ENCODE measurements at places on chromosomes 5 and 9.

DNA sequence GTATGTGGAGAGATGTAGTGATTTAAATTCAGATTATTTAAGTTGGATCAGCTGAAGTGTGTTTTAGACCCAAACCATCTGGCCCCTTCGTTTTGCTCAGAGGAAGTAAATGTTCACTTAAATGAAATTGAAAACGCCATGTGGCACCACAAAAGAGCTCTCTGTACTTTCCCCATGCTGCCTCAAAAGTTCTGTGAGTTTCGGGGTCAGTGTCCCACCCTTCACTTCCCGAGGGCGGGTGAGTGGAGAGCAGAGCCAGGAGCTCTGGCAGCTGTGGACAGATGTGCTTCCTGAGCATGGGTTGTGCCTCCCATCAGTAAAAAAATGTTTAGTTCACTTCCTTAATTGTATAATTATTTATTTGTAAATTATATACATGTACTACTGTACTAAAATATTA, 48.4 kb downstream of the PSD2 start:
- DNase-seq: no peak

DNA sequence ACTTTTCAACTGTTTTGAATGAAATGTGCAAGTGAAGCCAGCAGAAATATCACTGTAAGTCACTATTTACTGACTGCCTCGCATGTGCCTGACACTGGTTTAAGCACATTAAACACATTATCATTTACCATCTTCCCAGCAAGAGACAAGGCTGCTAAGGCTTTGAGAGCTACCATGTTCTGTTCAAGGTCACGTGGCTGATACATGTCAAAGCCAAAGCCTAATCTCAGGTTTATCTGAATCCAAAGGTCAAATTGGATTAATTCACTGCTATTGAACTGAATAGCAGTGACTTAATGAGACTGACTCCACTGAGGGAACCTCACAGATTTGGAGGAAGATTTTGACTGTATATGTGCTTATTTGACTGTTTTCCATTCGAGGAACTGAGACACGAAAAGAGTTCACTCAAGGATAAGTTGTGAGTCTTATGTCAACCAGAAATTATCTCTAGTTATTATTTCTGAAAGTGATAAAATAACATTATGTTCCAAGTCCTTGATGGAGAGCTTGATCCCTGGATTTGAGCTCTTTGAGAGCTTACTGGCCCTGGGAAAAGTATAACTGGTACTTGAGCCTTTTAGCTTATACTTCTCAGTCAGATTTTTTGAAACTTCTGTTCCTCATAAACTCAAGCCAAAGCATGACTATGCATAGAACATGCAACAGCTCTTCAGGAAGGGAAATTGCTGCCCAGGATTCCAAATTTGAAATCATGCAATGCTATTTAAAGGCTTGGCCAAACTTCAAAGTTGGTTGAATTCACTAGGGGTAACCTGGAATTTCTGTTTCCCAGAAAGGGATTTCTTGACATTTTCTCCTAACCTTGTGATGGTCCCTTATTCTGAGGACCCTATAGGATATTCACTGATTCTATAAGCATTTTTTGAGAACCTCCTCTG, 23.4 kb upstream of the ARHGAP26 start:
- DNase-seq: no peak

DNA sequence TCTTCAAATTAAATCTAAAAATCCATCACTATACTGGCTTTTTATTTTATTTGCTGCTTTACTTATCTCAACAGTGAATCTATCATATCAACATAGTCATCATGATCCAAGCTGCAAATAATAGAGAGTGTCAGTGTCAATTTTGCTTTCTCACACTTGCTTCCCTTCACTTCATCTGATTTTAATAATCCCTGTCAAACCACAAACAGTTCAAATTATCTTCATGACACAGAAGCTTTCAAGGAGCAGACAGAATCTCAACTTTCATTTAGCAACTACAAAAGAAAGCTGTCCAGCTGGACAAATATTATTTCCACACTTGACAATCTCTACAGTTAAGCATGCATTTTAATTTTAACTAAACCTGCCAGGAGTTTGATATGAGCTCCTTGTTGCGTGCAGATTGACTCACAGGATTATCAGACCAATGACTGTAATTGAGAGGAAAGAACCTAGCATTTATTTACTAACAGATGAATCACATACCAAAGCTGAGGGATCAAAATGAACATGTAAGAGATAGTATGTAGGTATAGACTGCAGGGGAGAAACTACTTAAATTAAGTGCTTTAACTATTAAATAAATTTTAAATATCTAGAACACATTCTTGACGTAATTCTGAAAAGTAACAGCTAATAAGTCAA, 56.0 kb downstream of the KIAA0825 start:
- no peak for DNase-seq

DNA sequence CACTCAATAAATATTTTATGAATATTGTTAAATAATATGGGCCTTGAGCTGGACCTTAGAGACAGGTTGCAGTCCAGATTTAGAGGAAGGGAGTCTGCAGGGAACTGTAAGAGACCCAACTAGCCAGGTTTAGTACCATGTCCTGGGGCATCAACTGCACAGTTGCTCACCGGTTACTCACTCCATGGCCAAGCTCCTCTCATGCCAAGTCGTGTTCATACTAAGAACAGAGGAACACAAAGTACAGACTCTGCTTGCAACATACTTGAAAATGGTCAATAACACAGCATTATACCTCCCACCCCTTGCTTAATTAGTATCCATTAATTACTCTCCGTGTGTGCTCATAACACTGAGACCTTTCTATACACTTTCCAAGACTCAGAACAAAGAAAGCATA, 317.6 kb upstream of the PIK3R1 start:
- DNase-seq: no peak

DNA sequence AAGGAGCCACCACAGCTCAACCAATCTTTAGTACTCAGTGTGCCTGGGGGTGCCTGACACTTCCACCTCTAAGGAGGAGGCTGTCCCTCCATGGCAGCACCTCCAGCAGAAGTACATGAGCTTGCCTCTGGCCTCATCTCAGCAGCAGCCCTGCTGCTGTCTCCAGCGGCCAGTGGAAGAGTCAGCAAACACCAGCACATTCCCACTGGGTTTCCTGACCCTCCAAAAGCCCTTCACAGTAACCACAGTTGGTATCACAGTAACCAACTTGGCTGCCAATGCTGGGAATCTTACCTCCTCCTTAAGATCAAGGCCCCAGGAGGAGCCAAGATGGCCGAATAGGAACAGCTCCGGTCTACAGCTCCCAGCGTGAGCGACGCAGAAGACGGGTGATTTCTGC, 29.4 kb downstream of the FSTL4 start:
- DNase-seq: no peak

GRCh38 chr5:103475629-103476240, 86.9 kb downstream of the NUDT12 start:
- peak; percentile 38 for DNase-seq

DNA sequence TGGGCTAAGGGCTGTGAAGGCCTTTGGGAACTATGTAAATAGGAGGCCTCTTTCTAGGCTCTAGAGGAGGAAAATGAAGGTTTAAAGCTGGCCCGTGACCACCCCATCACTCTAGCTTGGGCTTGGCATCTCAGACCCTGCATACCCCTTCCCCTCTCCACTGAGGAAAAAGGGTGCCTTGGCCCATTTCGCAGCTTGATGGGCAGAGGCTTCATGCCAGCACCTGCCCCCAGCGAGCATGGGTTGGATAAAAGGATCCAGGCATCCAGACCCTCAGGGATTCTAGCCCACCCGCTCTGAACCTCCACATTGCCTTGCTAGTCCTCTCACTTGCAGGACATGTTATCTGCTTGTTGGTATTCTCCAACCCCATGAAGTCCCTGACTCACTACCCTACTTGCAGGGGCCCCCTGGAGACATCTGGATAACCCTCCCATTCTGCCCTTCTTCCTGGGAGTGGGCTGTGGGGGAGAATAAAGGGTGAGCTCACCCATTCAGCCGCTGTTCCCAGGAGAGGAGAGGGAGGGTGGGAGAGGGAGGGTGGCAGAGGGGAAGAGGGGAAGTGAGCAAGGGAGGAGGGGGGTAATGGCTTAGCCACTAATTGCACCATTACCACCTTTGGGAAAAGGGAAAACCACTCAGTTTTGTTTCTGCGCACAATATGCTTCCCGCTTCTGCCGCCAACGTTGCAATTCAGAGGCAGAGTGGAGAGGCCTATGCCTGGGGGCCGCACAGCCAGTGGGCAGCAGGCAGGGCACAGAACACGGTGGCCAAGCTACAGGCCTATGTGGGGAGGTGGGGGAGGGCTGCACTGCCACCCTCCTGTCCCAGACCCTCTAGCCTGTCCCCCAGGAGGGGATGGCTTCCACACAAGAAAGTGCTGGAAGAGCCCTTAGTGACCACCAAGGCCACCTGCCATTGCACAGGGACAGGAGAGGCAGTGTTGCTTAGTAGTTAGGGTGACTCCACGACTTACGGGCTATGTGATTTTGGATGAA, 2.1 kb upstream of the CAMK2A start:
- no peak for DNase-seq

DNA sequence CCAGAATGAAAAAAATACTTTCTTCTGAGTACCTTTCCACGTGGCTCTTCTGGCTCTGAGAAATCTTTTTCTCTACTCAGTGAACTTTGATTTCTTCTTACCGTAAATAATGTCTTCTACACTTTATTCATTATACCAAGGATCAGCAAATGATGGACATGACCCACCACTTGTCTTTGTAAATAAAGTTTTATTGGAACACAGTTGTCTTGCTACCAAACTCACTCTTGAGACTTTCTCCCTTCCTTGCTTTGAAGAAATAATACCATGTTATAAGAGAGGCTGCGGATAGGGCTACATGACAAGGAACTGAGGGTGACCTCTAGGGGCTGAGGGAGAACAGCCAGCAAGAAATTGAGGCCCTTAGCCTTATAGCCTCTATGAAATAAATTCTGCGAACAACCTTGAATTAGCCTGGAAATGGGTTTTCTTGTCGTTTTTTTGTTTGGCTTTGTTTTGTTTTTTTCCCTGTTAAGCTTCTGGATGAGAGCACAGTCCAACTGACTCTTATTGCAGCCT, 212.5 kb downstream of the COMMD10 start:
- DNase-seq: no peak

- DNase-seq: no peak
These were observed 176.0 kb downstream of the HMHB1 start for GRCh38 chr5:143987751-143988560.

DNA sequence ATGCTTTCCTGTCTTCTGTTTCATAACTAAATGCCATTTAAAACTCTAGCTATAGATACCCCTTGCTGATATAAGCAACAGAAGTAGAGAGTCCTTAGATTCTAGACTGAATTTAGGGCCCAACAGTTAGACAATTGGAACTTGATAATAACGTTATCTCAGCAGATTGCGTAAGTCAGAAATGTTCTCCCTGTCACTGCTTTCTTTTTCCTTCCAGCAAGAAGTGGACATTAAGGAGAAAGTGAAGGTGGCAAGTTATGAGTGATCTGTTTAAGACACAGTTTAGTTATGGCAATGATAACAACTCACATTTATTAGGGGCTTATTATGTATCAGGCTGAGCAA, 6.9 kb upstream of the GLIS3 start:
- no peak for DNase-seq

DNA sequence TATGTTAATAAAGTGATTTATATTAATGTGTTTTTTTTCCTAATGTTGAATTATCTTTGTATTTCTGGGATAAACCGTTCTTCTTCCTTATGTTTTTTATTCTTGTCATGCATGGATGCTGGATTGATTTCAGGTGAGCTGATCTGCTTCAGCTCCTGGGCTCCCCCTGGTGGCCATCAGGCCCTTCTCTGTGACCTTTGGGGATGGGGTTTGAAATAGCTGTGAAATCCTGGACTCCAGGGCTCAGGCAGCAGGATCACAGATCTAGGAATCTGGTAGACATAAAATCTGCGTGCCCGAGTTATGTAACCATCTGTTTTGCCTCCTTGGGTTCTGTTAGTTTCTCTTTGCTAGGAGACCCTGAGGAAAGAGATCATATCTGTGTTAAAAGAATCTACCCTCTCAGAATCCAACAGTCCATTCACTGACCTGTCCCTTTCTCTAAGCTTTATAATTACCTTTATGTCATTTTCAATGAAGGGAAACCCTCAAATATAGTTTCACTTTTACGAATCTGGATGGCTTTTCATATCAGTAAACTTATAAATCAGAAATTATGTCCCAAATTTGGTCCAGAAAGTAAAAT, 12.2 kb upstream of the OR13J1 start:
- DNase-seq: peak; percentile 86

GRCh38 chr5:151243564-151243963, 9.4 kb upstream of the GM2A start:
- DNase-seq: no peak

DNA sequence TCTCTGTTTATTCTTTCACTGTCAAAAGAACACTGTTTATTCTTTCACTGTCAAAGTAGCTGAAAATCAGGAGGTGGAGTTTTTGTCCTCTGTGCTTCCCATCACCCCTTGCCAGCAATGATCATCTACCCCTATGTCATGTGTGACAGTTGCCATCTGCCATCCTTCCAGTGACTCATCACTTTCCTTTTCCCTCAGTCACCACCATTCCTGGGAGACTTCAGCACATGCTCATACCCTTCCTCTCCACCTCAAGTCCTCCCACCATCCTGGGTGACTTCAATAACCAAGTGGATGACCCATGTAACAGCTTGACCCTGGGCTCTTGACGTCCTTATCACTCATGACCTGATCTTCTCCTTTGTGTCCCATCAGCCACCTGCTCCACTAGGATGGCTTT, 43.3 kb upstream of the RASEF start:
- no peak for DNase-seq

DNA sequence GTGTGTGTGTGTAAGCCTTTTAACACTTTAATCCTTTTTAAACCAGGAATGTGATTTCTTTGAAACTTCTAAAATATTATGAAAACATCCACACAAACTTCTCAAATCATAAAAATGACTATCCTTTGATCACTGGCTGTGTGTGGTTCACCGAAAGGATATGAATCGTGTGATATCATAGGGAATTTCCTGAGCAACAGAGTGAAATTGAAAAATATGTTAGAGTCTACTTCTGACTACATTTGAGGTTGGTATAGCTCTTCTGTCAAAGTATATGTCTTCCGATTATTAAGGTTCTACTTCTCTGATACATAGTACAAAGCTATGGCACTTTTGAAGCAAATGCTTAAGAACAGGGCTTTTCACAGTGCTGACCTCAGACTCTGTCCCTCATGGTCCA, 40.3 kb downstream of the RGMB start:
- DNase-seq: no peak

DNA sequence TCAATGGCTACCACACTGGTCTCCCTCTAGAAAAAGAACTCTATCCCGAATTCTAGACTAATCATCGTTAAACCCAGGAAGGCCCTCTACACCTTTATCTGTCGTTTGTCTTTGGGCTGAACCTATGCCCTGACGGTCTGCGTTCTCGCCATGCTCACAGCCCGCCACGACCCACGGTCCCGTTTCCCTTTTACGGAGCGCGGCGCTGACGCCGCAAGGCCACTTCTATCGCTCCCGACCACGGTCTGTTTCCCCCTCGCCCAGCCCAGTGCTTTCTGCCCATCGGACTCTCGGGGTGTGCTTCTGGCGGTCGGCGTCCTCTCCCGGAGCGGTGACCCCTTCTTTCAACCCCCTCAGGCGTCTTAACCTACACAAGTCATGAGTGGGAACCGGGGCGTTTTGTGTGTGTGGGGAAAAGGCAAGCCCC, 974 bp downstream of the C9orf40 start:
- DNase-seq: no peak

GRCh38 chr9:94057918-94058317, 26.3 kb upstream of the PTPDC1 start:
- DNase-seq: no peak
